ENCODE measurements at places on chromosomes 5 and 9. TPM values are rescaled to one million over a fixed set of nuclear protein-coding genes. Genes with fewer than 3 reads are reported as not detected.
A peak's percentile ranks its signal among the peaks of the same experiment; 100 is the strongest.

Gene UHRF2
- total RNA-seq, result 57.0 TPM

Gene ACER2
- 1.2 TPM for total RNA-seq

Gene TAF11L10
- not detected for total RNA-seq

Gene F12
- total RNA-seq, result 7.9 TPM

Gene SPAG8
- 0.63 TPM for total RNA-seq

Gene CACFD1
- total RNA-seq, result 1.3 TPM

Gene PCDHB4
- total RNA-seq, result not detected

Gene FCN1
- not detected for total RNA-seq

Gene WWC1
- 0.47 TPM for total RNA-seq

Gene TCERG1
- 116 TPM for total RNA-seq

Gene SH3TC2
- not detected for total RNA-seq

Gene NDUFS6
- 39.1 TPM for total RNA-seq

- H3K27me3 ChIP-seq, result no peaks in the 10 kb centered on the region
- no peak overlapping the region for H3K27ac ChIP-seq
- no peak for DNase-seq
- H3K36me3 ChIP-seq, result no peaks in the 10 kb centered on the region
- no peak overlapping the region for H3K4me3 ChIP-seq
Observed at GRCh38 chr5:39302472-39302871, 61.8 kb downstream of the C9 start.

DNA sequence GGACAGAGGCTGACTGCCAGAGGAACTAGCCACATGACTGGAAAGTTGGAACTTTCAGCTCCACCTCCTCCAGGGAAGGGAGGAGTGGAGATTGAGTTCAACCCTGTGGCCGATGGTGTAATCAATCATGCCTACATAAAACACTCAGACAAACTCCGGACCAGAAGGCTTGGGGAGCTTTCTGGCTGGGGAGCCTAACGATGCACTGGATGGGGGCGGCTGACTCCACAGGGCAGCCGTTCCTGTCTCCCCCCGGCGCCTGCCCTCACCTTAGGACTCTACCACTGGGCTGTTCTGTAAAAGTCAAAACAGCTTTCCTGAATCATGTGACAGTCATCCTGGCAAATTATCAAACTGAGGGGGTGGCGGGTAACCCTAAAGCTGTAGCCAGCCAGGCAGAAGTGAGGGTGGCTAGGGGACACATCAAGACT, 58.0 kb downstream of the GOLM1 start:
- no peak overlapping the region for H3K4me3 ChIP-seq
- H3K4me1 ChIP-seq, result no peaks in the 10 kb centered on the region
- no peaks in the 10 kb centered on the region for H3K36me3 ChIP-seq

DNA sequence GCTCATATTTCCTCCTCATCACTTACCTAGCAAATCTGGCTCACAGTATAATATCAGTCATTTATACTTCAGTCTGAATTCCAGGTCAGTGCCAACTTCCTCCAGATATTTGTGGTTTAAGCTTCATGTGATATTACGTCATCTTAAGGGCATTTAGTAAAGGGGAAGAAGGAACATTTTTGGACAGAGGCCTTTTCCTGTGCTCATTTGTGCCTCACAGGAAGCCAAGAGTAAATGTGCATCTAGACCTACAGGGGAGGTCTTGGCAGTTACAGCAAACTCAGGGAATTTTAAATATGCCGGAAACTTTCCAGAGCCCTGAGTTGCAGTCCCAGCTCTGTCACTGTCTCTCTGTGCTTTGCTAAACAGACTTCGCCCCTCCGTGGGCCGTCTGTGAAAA, 12.3 kb upstream of the KCNIP1 start:
- peaks cover 6% of the 10 kb centered on the region for H3K27me3 ChIP-seq
- H3K36me3 ChIP-seq, result no peaks in the 10 kb centered on the region
- H3K4me1 ChIP-seq, result no peaks in the 10 kb centered on the region
- no peak overlapping the region for H3K27ac ChIP-seq

DNA sequence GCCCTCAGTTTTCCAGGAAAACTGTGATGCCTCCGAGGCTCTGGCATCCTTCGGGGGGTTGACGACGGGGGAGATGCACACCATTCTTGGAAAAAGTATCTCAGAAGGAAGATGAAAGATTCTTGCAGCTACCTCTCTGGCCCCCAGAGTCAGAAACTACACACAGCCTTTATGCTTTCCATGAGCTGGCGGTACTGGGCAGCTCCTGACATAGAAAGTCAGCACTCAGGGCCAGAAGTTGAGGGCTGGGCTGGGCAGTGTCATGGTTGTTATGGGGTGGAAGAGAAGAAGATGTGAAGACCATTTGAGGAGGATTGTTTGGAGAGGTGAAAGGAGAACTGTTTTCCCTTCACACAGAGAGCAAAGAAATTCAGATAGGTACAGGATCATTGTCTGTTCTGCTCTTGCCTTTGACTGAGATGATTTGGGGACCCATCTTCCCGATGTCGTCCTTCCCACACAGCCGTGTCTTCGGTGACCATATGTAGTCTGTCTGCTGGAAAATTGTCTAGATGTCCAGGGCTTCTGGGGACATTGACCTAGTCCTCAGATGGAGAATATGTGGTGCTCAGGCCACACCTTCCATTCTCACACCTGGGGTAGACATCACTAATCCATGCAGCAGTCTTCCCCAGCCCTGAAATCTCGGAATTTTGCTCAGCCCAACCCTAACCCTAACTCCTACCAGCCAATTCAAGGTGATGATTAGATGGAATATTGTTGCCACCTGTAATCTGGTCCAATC, 237.1 kb downstream of the CACNA1B start:
- DNase-seq, result no peak
- H3K27me3 ChIP-seq, result peaks cover 3% of the 10 kb centered on the region
- H3K36me3 ChIP-seq, result no peaks in the 10 kb centered on the region
- H3K4me3 ChIP-seq, result no peak overlapping the region

DNA sequence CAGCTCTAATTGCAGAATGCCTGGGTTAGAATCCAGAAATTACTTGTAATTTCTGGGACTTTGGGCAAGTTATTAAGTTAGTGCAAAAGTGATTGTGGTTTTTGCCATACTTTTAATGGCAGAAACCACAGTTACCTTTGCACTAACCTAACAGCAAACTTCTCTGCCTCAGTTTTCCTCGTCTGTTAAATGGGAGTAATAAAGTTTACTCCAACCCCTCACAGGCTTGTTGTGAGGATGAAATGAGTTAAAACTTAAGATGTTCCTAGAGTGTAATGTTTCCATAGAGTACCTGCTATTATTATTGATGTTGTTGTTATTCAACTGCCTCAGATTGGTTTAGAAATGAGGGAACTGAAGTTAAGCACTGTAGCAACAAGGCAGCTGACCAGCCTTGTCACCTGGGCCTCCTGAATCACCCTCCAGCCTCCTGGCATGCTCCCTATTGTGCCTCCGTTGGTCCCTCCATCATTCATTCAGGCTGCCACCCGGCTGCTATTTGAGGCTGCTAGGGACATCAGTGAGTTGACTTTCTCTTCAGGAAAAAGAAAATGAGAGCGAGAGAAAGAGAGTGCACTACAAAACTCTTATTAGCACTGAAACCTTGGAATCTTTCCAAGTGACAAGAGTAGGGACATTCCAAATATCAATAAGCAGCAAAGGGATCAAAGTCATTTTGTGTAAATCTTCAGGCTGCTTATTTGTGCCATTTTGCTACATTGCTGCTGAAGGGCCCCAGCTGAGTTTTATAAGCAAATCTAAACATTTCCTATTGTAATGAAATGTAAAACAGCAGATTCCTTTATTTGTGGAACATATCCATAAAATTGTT, 66.5 kb upstream of the TTC23L start:
- peaks cover 26% of the 10 kb centered on the region for H3K27me3 ChIP-seq
- no peaks in the 10 kb centered on the region for H3K4me1 ChIP-seq
- no peak overlapping the region for H3K27ac ChIP-seq
- DNase-seq, result no peak
- H3K36me3 ChIP-seq, result no peaks in the 10 kb centered on the region
- H3K4me3 ChIP-seq, result no peak overlapping the region

- no peak overlapping the region for H3K4me3 ChIP-seq
- H3K4me1 ChIP-seq, result no peaks in the 10 kb centered on the region
- DNase-seq, result no peak
- H3K27me3 ChIP-seq, result peaks cover 2% of the 10 kb centered on the region
- no peak overlapping the region for H3K27ac ChIP-seq
Observed at GRCh38 chr9:9061627-9062026, 1262.0 kb upstream of the DMAC1 start.

GRCh38 chr9:130073373-130073772, 19.7 kb downstream of the GPR107 start:
- H3K4me3 ChIP-seq, result no peak overlapping the region
- peaks cover 18% of the 10 kb centered on the region for H3K36me3 ChIP-seq
- peaks cover 27% of the 10 kb centered on the region for H3K4me1 ChIP-seq
- H3K27ac ChIP-seq, result no peak overlapping the region

GRCh38 chr9:36499174-36499890, 73.4 kb upstream of the MELK start:
- no peak overlapping the region for H3K27ac ChIP-seq
- H3K36me3 ChIP-seq, result no peaks in the 10 kb centered on the region
- no peak for DNase-seq
- no peaks in the 10 kb centered on the region for H3K27me3 ChIP-seq
- peaks cover 29% of the 10 kb centered on the region for H3K4me1 ChIP-seq

GRCh38 chr5:83107692-83108420, 30.5 kb downstream of the XRCC4 start:
- no peaks in the 10 kb centered on the region for H3K27me3 ChIP-seq
- H3K27ac ChIP-seq, result no peak overlapping the region
- DNase-seq, result no peak

DNA sequence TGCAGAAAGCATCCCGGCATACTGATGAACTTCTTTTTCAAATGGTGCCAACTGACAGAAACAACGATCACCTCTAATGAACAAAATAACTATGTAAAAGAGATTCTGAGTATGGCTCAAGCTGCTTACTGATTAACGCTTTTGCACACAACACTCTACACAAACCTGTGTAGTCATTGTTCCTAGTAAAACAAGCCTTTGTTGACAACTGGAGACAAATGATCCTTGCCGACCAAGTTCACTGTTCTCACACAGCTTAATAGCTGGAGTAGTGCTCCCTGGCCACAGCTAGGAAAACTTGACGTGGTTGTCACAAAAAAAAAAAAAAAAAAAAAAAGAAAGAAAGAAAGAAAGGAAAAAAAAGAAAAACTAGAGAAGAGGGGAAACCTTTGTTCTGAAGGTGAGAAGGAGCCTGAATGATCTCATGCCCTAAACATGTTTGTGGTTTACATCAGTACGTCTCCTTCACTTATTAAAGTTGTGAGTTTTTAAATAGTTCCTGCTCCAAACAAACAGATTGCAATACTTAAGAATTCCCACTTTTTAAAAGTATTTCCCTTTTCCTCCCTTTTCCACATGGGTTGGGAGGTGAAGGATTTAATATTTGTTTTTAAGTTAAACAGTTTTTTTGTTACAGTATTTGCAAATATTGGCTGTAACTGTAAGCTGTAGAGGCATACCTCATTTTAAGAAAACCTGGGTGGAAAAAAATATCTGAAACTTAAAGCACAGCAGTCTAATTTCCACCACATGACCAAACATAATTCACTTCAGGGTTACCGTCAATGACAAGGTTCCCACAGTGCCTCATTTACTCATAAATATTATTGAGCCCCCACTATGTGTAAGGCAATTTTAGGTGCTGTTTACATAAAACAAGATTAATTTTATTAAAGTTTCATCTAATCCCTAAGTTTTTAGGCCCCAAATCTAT, 63.7 kb downstream of the GLIS3 start:
- H3K4me3 ChIP-seq, result no peak overlapping the region
- no peak overlapping the region for H3K27ac ChIP-seq
- no peaks in the 10 kb centered on the region for H3K27me3 ChIP-seq
- peaks cover 2% of the 10 kb centered on the region for H3K36me3 ChIP-seq
- DNase-seq, result no peak
- peaks cover 28% of the 10 kb centered on the region for H3K4me1 ChIP-seq

DNA sequence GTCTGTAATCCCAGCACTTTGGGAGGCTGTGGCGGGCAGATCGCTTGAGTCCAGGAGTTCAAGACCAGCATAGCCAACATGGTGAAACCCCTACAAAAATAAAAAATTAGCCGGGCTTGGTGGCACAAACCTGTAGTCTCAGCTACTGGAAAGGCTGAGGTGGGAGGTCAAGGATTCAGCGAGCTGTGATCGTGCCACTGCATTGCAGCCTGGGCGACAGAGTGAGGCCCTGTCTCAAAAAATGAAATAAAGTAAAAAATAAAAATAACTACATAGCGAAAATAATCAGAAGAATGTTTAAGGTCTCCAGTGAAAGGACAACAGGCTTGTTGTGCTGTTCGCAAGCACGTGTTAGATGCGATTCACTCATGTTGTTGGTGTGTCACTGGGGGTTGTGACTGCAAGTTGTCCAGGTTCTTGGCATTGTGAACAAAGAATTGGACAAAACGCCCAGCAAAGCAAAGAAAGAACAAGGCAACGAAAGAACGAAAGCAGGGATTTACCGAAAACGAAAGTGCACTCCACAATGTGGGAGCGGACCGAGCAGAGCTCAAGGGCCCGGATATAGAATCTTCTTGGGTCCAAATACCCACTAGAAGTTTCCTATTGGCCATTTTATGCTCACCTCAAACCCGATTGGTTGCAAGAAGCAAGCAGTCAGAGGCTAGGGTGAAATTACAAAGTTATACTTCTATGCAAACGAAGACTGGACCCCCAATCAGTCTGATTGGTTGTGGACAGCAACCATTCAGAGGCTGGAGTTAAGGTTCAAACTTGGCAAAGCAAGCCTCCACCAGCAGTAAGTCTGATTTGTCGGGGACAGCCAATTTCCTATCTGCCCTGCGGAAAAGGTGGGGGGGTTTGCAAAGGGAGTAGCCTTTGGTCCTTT, 844 bp upstream of the MCCC2 start:
- DNase-seq, result peak; percentile 22
- peaks cover 34% of the 10 kb centered on the region for H3K4me1 ChIP-seq
- H3K4me3 ChIP-seq, result peak overlapping the region; percentile 80
- H3K27me3 ChIP-seq, result no peaks in the 10 kb centered on the region
- peaks cover 18% of the 10 kb centered on the region for H3K36me3 ChIP-seq

GRCh38 chr9:27414220-27414761, 109.8 kb upstream of the IFNK start:
- H3K36me3 ChIP-seq, result peaks cover 1% of the 10 kb centered on the region
- H3K27ac ChIP-seq, result no peak overlapping the region
- no peaks in the 10 kb centered on the region for H3K27me3 ChIP-seq
- no peaks in the 10 kb centered on the region for H3K4me1 ChIP-seq
- no peak for DNase-seq

- H3K27me3 ChIP-seq, result peaks cover 9% of the 10 kb centered on the region
- H3K4me1 ChIP-seq, result peaks cover 3% of the 10 kb centered on the region
- H3K4me3 ChIP-seq, result no peak overlapping the region
- no peak overlapping the region for H3K27ac ChIP-seq
- no peak for DNase-seq
Observed at GRCh38 chr5:14040542-14040941, 96.1 kb upstream of the DNAH5 start.
